ENCODE measurements at places on chromosomes 5 and 9.

DNA sequence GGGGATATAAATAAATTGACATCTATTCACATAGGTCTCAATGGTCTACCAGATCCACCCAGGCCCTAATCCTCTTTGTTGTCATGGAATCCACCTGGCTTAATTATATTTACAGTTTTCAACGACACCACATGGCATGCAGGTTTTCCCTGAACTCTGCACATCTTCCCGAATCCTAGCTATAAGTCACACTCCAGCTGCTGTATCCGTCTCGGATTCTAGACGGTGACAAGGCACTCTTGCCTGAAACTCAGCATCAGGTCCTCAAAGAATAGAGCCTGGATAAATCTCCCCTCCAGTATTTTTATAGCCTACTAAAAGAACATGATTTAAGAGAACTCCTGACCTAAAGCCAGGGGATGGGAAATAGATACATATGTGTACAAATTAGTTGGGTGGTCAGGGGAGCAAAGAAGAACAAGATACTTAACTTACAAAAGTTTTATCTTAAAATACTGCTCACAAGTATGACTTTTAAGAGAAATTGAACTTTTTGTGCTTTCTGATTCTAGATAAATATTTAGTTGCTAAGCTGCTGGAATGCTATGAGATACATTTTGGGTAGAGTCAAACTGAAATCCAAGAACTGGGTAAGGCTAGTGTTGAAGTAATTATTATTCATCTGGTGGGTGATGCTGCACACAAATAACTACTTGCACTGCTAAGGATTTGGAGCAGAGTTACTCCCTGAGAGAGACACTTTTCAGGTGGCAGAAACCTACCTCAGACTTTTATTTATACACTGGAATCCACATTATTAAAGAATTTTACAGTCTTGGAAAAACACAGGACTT is 187.3 kb downstream of the EFNA5 start:
- DNase-seq, result no peak

GRCh38 chr9:81798606-81799005 is 109.3 kb upstream of the TLE1 start:
- DNase-seq, result no peak

DNA sequence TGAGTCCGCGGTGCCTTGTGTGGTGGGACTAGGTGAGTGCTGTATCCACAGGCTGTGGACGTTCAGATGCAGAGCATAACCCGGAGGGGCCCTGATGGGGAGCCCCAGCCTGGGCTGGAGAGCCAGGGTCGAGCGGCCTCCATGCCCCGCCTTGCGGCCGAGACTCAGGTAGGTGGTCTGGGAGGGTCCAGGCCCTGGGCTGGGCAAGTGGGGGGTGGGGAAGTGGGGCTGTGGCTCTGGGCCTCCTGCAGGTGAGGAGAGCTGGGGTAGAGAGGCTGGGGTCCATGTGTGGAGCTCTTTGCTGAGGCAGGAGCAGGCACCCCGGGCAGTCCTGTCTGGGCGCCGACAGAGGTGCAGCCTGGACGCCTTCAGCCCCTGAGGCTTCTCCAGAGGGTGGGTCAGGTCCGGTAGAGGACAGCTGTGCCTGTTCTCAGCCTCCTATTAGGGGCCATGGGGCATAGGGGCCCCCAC is 241.1 kb downstream of the CACNA1B start:
- no peak for DNase-seq

DNA sequence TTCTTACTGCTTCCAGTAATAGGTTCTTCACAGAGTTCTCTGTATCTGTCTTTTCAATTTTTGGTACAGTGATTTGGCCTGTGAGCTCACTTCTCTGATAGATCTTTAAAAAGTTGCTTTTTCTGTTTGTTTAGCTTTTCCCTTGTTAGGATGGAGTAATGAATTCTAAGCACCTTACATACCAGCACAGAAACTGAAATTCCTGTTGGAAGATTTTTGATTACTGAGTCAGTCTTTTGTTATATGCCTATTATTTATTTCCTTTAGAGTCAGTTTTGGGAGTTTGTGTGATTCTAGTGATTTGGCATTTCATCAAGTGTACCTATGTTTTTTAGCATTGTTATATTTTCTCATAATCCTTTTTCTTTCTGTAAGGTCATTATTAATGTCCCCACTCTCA is 37.6 kb upstream of the IPPK start:
- no peak for DNase-seq

GRCh38 chr9:12274577-12274976 is 418.6 kb upstream of the TYRP1 start:
- no peak for DNase-seq

- DNase-seq, result no peak
Observed at GRCh38 chr5:9460885-9461645, 84.8 kb downstream of the SEMA5A start.

- DNase-seq, result no peak
Observed at GRCh38 chr9:99158629-99159028, 53.7 kb downstream of the TGFBR1 start.
